ENCODE measurements at places on chromosomes 3 and 15.

DNA sequence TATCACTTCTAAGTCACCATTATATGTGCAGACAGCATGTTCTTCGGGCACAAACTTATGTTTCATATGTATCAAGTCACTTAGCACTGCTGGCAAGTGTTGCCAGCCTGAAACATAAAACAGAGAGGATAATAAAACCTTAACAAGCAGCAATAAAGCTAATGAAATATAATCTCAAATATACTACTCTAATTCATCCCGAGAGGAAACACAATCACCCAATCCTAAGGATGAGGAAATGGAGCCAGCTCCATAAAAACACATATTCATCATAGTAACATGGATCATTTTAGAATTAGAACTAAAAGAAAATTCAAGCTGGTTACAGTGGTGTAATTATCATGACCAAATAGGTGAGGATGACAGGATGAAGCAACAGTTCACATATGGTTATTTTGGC, 1072.7 kb downstream of the EPHA3 start:
- no peak for DNase-seq

DNA sequence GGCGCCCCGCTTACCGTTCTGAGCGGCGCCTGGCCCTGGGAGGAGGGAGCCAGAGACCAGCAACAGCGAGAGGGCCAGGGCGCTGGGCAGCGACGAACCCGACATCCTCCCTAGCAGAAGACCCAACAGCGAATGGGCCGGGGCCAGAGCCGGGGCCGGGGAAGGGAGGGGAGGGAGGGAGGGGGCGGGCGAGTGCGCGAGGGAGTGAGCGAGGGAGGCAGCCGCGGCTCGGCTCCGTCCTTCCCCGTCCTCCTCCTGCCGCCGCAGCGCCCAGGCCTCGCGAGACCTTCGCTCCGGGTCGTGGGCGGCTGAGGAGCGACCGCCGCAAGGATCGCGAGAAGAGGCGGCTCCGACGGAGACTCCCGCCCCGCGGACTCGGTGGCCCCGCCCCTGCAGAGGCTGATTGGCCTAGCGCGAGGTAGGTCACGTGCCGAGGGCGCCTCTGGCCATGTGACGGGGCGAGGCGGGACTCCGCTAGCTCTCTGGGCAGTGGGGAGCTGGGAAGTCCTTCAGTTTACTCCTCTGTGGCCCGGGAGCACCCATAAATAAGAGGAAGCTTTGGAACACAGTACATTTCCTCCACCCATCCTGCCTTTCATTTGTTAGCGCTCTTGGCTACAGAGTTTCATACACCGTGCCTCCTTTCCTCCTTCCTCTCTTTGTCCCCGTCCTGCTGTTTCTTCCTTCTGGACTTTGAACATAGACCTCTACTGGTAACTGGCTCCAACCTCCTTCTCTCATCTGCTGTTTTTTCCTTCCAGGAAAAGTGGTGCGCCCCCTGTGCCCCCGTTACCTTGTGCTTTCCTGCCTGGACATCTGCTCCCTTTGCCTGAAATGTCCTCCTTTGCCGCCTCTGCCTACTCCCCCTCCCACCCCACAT, at the start of gene NPTN:
TSS of gene NPTN (minus strand) at position 279 of the 880 bp plus-strand sequence. CDS start at position 105, 174 bp downstream.
- DNase-seq: peak; percentile 98

DNA sequence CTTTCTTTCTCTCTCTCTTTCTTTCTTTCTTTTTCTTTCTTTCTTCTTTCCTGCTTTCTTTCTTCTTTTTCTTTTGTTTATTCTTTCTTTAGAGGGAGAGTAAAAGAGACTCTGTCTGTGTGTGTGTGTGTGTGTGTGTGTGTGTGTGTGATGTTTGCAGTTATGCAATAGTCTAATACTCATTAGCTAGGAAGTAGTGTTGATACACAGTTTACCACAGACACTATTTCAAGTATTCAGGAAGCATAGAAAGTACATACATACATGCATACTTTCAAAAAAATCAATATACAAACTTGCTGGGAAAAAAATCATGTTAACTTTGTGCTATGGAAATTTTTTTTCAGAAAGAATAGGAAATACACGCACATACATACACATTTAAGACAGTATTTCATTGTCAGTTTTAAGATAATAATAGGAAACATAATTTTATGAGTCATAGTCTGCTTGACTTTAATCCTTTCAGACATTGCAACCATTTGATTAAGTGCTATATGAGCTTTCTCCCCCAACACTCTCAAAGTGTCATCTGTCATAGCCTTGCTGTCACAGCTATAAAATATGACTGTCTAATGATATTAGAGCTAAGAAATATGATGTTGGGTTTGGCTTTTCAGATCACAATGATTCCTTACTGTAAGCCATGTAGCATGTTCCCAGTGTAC, 74.9 kb upstream of the EPHA3 start:
- no peak for DNase-seq

GRCh38 chr15:45363801-45364200, 14.5 kb downstream of the GATM start:
- DNase-seq: no peak

DNA sequence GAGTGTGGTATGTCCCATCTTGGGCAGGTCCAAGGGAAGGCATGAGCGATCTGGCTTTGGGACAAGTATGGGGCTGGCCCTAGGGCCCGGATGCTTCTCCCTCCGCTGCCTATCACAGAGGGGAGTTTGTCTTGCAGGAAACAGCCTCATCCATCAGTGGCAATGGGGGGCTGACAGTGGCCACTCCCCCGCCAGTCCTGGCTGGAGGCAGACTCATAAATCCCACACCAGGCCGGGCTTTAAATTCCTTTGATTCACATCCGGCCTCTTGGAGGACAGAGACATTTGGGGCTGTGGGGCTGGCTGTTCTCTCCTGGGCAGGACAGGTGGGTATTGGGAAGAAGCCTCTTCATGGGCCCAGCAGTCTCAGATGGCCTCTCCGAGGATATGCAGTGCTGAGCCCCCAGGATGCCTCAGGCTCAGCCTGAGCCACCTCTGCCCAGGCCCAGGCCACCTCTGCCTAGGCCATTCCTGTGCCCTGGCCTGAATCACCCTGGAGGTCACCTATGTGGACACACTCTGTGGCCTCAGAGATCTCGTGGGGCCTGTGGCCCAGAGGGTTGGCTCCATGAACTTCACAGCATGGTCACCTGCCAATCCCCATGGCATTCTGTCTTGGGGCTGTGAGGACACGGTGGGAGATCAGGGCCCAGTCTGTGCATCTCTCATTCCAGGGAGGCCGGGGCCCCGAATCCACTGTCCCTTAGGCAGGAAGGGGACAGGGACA, 84.2 kb upstream of the GOLGA6L4 start:
- DNase-seq: no peak

DNA sequence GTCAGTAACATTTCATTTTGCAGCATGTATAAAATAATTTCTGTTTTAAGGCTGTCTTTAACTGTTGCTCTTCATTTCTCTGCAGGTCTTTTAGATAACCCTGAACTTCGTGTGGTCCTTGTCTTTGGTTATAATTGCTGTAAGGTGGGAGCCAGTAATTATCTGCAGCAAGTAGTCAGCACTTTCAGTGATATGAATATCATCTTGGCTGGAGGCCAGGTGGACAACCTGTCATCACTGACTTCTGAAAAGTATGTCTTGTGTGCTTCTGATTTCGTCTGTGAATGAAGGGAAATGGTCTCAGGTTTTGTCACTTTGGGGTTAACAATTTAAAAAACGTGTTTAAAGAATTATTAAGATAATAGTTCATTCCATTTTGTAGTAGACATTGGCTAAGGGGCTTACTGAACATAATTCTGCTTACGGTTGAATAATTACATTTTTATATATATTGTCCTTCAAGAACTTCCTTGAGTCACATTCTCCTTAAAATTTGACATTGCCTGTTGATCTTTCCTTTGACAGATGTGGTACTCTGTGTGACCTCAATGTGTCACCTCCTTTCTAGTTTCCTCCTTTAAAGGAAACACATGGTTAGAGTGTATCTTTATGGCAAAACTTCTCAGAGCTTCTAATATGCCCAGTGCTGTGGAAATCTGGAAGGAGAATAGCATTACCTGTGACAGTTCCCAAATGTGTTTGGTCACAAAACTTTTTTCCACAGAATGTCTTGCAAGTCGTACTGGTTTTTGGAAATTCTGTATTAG, 26.3 kb downstream of the FBXO22 start:
- DNase-seq: no peak

GRCh38 chr3:59704292-59704691, 654.5 kb upstream of the CFAP20DC start:
- no peak for DNase-seq

- no peak for DNase-seq
Observed at GRCh38 chr3:128532012-128532983, 39.3 kb upstream of the GATA2 start.

DNA sequence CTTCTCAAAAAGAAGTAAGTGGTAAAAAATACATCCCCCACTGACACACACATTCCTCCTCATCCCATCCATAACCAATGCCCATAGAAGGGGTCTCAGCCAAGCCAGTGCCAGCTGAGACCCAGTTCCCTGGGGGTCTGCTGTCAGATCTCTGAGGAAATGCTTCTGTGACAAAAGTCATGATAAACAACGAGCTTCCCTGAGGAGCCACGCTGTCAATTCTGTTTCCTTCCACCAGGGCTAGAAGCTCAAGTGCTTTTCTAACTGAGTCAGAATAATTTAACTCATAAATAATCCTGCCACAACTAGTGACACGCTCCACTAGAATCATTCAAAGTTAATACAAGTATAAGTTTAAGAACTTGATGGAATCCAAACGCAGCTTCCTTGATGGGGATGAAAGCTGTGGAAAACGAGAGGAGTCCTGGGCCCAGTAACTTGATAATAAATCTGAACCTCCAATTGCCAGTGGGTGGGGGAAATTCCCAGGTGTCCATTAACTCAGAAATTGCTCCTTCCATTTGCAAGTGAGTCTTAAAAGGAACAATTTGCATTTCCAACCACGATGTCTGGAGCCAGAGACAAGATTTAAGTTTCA, 348.7 kb upstream of the LMCD1 start:
- no peak for DNase-seq

DNA sequence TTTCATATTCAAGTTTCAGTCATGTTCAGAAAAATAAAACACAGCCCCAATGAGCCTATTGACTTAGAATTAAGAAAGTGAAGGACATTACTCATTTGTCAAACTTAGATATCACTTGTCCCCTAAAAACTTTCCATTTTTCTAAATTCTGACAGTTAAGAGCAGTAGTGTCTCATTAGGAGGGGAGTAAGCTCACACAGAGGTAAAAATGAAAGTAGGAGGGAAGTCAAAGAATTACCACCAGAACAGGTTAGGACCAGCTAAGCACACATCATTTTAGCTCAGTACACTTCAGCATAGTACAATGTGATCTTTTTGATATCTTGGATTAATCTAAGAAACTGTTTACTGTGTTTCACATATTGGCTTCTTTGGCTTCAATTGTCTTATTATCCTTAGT, 64.3 kb downstream of the OSTN start:
- DNase-seq: peak; percentile 44

DNA sequence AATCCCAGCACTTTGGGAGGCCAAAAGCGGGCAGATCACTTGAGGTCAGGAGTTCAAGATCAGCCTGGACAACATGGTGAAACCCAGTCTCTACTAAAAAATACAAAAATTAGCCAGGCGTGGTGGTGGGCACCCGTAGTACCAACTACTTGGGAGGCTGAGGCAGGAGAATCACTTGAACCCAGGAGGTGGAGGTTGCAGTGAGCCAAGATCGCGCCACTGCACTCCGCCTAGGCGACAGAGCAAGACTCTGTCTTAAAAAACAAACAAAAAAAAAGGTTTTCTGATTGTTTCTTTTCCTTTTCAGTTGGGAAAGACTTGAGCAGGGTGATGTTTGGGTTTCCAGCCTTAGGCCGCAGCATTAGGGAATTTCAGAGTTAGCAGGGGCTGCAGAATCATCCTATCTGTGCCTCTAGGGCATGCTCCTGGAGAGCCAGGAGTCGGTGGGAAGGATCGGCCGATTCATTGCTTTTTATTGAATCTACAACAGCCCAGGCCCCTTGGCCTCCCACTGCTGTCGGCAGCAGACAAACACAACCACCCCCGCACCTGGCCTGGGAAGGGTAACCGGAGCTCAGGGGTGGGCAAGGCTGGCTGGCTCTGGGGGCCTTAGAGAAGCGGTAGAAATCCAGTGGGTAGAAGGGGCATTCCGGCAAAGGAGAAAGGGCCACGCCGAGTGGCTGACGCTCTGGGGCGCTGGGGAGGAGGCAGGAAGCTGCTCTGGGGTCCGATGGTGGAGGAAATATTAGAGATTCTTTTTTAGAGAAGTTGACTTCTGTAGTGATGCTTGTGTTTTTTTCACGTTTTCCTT, 6.3 kb downstream of the CHAC1 start:
- DNase-seq: no peak

DNA sequence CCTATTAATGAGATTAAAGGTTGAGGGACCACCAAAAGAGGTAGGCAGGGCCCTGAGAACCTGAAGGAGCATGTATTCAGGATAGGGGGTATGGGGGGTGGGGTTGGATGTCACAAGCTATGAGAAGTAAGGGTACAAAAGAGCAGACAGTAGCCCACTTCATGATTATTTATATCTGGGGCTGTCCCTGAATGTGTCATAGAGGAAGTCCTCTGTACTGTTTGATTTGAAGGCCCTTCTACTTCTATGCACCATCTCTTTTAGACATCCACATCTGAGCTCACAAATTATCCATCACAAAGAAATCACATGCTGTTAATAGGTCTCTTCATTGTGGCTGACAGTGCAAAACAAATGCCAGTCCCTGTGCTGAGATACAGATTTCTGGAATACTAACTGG, 68.6 kb downstream of the FHIT start:
- DNase-seq: no peak

- no peak for DNase-seq
Observed at GRCh38 chr15:32983679-32984078, 210.8 kb downstream of the FMN1 start.

DNA sequence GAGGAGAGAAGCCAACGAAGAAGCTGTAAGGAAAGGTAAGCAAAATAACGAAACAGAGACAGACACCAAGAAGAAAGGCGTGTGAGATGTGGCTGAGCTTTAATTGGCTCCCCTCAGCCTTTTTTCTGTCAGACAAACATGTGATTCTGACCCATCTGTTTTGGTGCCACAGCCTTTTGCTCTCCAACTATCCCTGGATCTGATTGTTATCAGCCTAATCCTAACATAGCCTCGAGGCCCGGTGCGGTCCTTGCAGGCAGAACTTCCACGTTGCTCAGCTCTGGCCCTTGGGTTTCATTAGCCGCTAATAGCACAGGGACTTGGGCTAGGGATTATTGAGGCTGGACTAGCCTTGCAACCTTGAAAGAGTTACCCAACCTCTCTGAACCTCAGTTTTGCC, 57.9 kb upstream of the CACNA2D3 start:
- DNase-seq: no peak

GRCh38 chr15:40155270-40155910, 5.5 kb upstream of the BUB1B start:
- DNase-seq: no peak

- DNase-seq: no peak
Observed at GRCh38 chr3:127691974-127692373, 19.2 kb downstream of the ABTB1 start.

- no peak for DNase-seq
Observed at GRCh38 chr15:69298697-69299441, at the start of gene PAQR5. PAQR5 (plus strand) TSS chr15:69298912; CDS start chr15:69360081, 61,169 bp downstream.

DNA sequence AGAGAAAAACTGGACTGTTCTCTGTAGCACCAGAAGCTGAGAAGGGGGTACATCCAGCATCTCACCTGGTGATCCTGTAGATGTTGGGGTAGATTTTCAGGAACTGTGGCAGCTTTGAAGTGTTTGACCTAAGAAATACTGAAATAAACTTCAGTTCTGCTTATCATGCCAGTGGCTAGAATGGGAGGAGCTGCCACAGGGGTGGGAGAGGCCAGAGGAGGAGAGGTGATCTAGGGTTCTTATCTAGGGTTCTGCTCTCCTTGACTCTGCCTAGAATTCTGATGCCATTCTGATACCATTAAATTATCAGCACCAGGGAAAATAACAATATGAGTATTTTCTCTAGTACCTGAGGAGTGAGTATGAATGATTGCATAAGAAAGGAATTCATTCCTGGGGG, 10.2 kb upstream of the CPOX start:
- DNase-seq: no peak
